ENCODE measurements at places on chromosomes 5 and 9.

GRCh38 chr5:132827943-132828673 lies 2.3 kb downstream of the SHROOM1 start:
- DNase-seq: no peak

GRCh38 chr5:142025637-142026036 lies 12.8 kb upstream of the GNPDA1 start:
- DNase-seq: no peak

- no peak for DNase-seq
Measured at GRCh38 chr9:133592731-133593409, 16.3 kb downstream of the FAM163B start.

- no peak for DNase-seq
Measured at GRCh38 chr9:22446589-22446949, at the start of gene DMRTA1. Gene DMRTA1, plus strand, starts transcription at chr9:22446824. Its CDS starts 242 bp downstream, at chr9:22447066.

GRCh38 chr5:115184770-115185169 lies 15.1 kb upstream of the TRIM36 start:
- no peak for DNase-seq

Measured in central memory CD4-positive, alpha-beta T cell (primary cell).